ENCODE measurements at places on chromosomes 3 and 15. TPM values are rescaled to one million over a fixed set of nuclear protein-coding genes. Genes with fewer than 3 reads are reported as not detected.

- H3K27me3 ChIP-seq = no peaks in the 10 kb centered on the region
- no peaks in the 10 kb centered on the region for H3K4me1 ChIP-seq
- no peak overlapping the region for H3K4me3 ChIP-seq
- H3K27ac ChIP-seq = no peak overlapping the region
- no peaks in the 10 kb centered on the region for H3K36me3 ChIP-seq
- DNase-seq = no peak
Observed at GRCh38 chr3:103158183-103158582, 723.4 kb downstream of the ZPLD1 start.

DNA sequence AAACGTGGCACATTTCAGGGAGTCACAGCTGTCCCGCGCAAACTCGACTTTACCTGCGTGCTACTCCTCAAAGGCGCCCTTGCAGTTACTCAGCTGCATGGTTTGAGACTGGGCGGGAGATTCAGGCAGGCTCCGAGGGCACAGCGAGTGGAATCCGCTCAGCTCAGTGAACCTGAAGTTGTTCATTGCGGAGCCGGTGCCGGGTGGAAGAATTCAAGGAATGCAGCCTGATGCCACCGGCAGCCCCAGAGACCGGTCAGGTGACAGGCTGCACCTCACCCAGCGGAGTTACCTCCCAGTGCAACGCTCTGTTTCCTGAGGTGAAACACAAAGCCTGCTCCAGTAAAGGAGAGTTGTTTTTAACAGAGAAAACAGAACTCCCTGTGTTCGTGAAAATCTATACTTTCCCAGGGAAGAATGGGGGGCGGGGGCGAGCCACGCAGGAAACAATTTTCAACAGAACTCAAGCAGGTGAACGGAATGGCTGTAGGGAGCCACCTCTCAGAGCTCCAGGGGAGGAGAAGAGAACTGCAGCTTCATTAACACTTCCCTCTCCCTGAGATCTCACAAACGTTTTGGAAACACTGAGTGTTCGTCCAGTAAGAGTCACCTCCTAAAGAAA, 3.8 kb downstream of the VEPH1 start:
- no peaks in the 10 kb centered on the region for H3K36me3 ChIP-seq
- peak; percentile 14 for DNase-seq
- H3K4me3 ChIP-seq = peak overlapping the region; percentile 48
- no peaks in the 10 kb centered on the region for H3K27me3 ChIP-seq
- H3K27ac ChIP-seq = no peak overlapping the region

DNA sequence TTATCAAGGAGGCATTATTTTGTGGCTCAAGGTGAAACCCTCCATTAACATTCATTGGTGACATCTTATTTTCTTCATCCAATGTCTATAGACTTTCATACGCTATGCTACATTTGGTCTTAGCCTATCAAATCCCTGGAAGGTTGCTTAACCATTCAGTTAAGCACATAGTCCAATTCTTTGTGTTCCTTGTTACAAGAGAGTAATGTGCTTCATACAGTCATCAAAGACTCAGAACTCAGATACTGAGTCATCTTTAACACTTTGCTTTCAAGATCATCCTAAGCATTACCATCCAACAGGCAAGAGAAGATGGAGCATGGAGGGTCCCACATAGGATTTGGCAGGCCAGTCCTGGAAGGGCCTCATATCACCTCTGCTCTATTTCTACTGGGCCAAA, 1202.1 kb downstream of the ROBO1 start:
- no peak overlapping the region for H3K27ac ChIP-seq
- peaks cover 7% of the 10 kb centered on the region for H3K36me3 ChIP-seq
- H3K27me3 ChIP-seq = no peaks in the 10 kb centered on the region
- no peak overlapping the region for H3K4me3 ChIP-seq
- no peaks in the 10 kb centered on the region for H3K4me1 ChIP-seq

DNA sequence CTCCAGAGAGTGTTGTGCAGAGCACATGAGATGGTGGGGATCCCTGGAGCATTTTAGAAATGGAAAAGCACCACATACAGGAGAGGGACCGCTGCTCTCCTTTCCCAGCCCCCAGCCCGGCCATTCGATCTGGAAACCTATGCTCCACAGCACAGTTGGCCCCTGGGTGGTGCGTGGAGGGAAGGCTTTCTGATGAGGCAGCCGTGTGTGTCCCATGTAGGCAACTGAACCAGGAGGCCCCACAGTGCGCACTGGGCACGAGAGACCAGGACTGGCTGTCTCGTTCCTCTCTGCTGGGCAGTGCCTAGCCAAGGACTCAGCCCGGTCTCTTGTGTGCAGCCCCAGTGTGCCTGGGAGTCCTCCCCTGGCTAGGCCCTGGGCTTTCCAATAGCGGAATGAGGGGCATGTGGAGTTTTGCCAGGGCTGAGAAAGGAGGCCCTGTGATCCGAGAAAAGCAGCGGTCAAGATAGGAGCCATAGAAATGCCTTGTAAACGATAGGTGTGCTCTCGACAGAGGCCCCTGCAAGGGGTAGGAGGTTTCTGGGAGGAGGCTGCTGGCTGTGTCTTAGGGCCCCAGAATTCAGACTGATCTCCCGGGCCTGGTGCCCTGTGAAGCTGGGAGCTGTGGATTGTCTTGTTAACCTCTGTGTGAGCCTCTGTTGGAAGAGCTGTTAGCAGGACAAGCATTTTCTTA, 39.0 kb downstream of the CHDH start:
- no peak overlapping the region for H3K27ac ChIP-seq
- H3K36me3 ChIP-seq = no peaks in the 10 kb centered on the region

GRCh38 chr3:15755181-15755580, 42.6 kb downstream of the ANKRD28 start:
- H3K4me1 ChIP-seq = no peaks in the 10 kb centered on the region
- H3K27ac ChIP-seq = no peak overlapping the region
- no peaks in the 10 kb centered on the region for H3K27me3 ChIP-seq

DNA sequence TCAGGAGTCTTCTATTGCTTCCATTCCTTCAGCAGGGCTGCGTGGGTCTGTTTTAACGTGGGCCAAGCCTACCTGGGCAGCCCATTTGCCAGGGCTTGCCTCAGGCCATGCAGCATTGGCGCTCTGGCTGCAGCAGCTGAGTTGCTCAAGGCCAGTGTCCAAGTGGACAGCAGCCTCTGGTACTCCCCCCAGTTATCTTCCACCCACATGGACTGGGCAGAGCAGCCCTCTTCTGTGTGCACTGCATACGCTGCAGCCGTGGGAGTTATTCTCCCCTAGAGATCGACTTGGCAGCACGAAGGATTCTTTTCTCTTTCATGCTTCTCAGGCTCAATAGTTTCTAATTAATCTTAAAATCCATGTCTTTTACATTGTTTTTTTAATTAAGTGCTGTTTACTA, 6.9 kb upstream of the CAPN3 start:
- peaks cover 6% of the 10 kb centered on the region for H3K4me1 ChIP-seq
- no peaks in the 10 kb centered on the region for H3K36me3 ChIP-seq
- no peak overlapping the region for H3K27ac ChIP-seq
- H3K4me3 ChIP-seq = no peak overlapping the region
- no peak for DNase-seq

Gene ACOX2
- total RNA-seq = 0.59 TPM

Gene TTC21A
- total RNA-seq = 7.8 TPM

GRCh38 chr3:141530415-141530768, 43.6 kb downstream of the RASA2 start:
- H3K4me1 ChIP-seq = no peaks in the 10 kb centered on the region
- no peak overlapping the region for H3K27ac ChIP-seq
- no peak overlapping the region for H3K4me3 ChIP-seq
- H3K27me3 ChIP-seq = no peaks in the 10 kb centered on the region

GRCh38 chr15:72203507-72203837, 5.9 kb upstream of the GRAMD2A start:
- H3K4me3 ChIP-seq = no peak overlapping the region
- H3K36me3 ChIP-seq = peaks cover 5% of the 10 kb centered on the region
- no peak for DNase-seq
- H3K4me1 ChIP-seq = peaks cover 2% of the 10 kb centered on the region

- H3K4me3 ChIP-seq = no peak overlapping the region
- H3K4me1 ChIP-seq = no peaks in the 10 kb centered on the region
- no peak overlapping the region for H3K27ac ChIP-seq
Observed at GRCh38 chr3:136366289-136366688, 116.1 kb downstream of the PCCB start.

Gene IQCF5
- not detected for total RNA-seq

Measured in glutamatergic neuron (in vitro differentiated cells).